ENCODE measurements at places on chromosomes 16 and 17. TPM values are rescaled to one million over a fixed set of nuclear protein-coding genes. Genes with fewer than 3 reads are reported as not detected.

Gene CDRT15
- polyA plus RNA-seq = not detected

Gene TM4SF5
- polyA plus RNA-seq = not detected

Gene NUPR1
- not detected for polyA plus RNA-seq

Gene GP1BA
- not detected for polyA plus RNA-seq

Gene ABCC3
- polyA plus RNA-seq = not detected

All from CD4-positive, CD25-positive, alpha-beta regulatory T cell (primary cell).